Activated naive CD8-positive, alpha-beta T cell treated with anti-CD3 and anti-CD28 coated beads for 36 hours (primary cell): ENCODE measurements at places on chromosomes 11 and 22. TPM values are rescaled to one million over a fixed set of nuclear protein-coding genes. Genes with fewer than 3 reads are reported as not detected.

- H3K4me1 ChIP-seq, result no peaks in the 10 kb centered on the region
- no peaks in the 10 kb centered on the region for H3K36me3 ChIP-seq
- H3K27me3 ChIP-seq, result no peaks in the 10 kb centered on the region
- H3K27ac ChIP-seq, result no peak overlapping the region
- DNase-seq, result no peak
- H3K4me3 ChIP-seq, result no peak overlapping the region
These were observed 80.1 kb downstream of the INSC start for GRCh38 chr11:15194671-15195415.

GRCh38 chr11:121029813-121030445, 6.0 kb downstream of the TBCEL start:
- peaks cover 38% of the 10 kb centered on the region for H3K4me1 ChIP-seq
- no peak overlapping the region for H3K27ac ChIP-seq
- no peak overlapping the region for H3K4me3 ChIP-seq
- no peak for DNase-seq

DNA sequence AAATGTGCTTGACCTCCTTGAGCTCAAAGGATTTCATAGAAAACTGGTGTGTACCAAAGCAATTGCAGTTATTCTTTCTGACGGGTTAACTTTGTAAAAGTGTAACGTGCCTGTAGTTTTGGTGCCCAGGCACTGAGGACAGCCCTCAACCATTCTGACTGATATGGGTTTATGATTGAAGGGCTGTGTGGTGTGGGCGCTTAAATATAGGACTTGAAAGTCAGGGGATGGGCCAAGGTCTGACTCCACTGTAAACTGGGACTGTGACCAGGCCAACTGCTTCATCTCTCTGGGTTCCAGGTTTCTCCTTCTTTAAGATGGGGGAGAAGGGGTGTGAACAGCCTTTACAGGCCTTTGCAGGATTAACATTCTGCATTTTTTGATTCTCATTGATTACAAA, 191.1 kb upstream of the ARHGAP20 start:
- H3K4me3 ChIP-seq, result no peak overlapping the region
- H3K4me1 ChIP-seq, result peaks cover 11% of the 10 kb centered on the region

DNA sequence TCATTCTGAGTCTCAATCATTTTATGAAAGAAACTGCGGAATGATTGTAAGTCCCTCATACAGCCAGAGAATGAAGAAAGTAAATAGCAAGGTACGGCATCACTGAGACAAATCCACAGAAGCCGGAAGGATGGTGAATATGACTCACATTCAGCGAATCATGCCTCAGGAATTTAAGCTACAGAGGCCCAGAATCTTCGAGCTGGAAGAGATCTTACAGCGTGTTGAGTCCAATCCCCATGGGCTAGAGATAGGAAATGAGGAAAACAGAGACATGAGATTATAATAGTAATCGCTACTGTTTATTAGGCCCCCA, 173.2 kb downstream of the KIF18A start:
- H3K4me3 ChIP-seq, result no peak overlapping the region
- H3K36me3 ChIP-seq, result no peaks in the 10 kb centered on the region
- H3K4me1 ChIP-seq, result no peaks in the 10 kb centered on the region
- DNase-seq, result no peak
- no peak overlapping the region for H3K27ac ChIP-seq

Gene ATM
- total RNA-seq, result 65.7 TPM

Gene WEE1
- total RNA-seq, result 47.5 TPM

DNA sequence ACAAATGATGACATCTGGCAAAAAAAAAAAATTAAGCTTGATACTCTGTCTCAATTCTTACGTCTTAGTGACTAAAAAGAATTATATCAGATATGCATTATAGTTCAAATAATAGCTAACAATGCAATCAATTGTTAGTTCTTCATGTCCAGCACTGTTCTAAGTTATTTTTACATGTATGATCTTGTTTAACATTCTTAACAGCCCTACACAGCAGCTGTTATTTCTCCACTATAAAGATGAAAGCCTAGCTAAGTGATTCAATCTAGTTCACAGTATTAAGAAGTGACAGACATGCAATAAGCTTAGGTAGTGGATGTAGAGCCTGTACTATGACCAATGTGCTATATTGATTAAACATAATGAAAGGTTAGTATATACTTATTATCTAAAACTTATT, 4.1 kb downstream of the ZNF214 start:
- H3K36me3 ChIP-seq, result no peaks in the 10 kb centered on the region
- H3K4me3 ChIP-seq, result no peak overlapping the region
- H3K27me3 ChIP-seq, result peaks cover 38% of the 10 kb centered on the region
- DNase-seq, result no peak
- H3K4me1 ChIP-seq, result peaks cover 6% of the 10 kb centered on the region
- no peak overlapping the region for H3K27ac ChIP-seq

DNA sequence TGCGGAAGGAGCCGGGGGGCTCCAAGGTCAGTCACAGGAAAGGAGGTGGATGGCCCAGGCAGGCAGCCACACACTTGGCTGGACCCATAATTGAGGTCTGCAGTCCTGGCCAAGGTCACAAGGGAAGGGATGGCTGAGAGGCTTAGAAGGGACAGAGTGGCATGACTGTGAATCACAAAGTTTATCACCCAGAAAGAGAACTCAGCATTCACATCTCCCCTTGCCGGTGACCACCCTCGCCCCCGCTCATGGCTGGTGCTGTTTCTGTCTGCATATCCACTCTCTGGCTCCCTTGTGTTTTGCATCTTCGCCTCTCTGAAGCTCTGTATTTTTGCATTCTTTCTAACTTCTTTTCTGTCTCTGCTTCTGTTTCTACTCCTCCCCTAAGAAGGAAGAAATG, 117.5 kb downstream of the FEZ1 start:
- H3K36me3 ChIP-seq, result no peaks in the 10 kb centered on the region
- peaks cover 28% of the 10 kb centered on the region for H3K27me3 ChIP-seq
- DNase-seq, result no peak
- no peak overlapping the region for H3K27ac ChIP-seq
- H3K4me3 ChIP-seq, result no peak overlapping the region
- H3K4me1 ChIP-seq, result peaks cover 3% of the 10 kb centered on the region

DNA sequence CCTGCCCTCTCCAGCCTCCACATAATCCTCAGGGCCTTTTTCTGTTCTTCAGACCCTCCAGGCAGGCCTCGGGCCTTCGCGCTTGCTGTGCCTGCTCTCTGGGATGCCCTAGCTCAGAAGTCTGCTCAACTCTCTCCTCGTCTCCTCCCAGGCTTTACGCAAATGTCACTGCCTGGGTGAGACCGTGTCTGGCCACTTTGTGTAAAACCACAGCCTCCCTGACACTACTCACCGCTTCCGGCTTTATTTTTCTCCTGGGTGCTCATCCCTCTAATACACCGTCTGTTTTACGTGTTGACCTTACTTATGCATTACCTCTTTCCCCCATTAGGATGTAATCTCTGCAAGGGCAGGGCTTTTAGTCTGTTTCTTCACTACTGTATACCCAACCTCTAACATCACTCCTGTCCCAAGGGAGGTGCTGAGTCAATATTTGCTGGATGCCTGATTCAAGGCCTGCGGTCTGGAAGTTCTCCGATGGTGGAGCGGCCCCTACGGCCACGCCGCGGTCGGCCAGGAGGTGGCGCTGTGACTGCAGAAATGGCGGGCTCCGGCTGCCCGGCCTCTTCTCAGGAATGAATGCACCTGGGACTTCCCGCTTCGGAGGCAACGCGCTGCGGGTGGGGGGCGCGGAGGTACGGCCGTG, 58.2 kb upstream of the THY1 start:
- no peaks in the 10 kb centered on the region for H3K4me1 ChIP-seq
- H3K27ac ChIP-seq, result no peak overlapping the region
- H3K4me3 ChIP-seq, result no peak overlapping the region
- peak; percentile 79 for DNase-seq
- no peaks in the 10 kb centered on the region for H3K36me3 ChIP-seq

- H3K4me1 ChIP-seq, result no peaks in the 10 kb centered on the region
- H3K4me3 ChIP-seq, result no peak overlapping the region
- no peaks in the 10 kb centered on the region for H3K36me3 ChIP-seq
- H3K27ac ChIP-seq, result no peak overlapping the region
- no peak for DNase-seq
These were observed 18.1 kb downstream of the IZUMO1R start for GRCh38 chr11:94322501-94322900.

Gene CEP126
- total RNA-seq, result 1.9 TPM

GRCh38 chr11:95585069-95585751, 204.4 kb downstream of the FAM76B start:
- H3K27me3 ChIP-seq, result no peaks in the 10 kb centered on the region
- no peak overlapping the region for H3K4me3 ChIP-seq
- peaks cover 3% of the 10 kb centered on the region for H3K36me3 ChIP-seq
- no peak for DNase-seq

DNA sequence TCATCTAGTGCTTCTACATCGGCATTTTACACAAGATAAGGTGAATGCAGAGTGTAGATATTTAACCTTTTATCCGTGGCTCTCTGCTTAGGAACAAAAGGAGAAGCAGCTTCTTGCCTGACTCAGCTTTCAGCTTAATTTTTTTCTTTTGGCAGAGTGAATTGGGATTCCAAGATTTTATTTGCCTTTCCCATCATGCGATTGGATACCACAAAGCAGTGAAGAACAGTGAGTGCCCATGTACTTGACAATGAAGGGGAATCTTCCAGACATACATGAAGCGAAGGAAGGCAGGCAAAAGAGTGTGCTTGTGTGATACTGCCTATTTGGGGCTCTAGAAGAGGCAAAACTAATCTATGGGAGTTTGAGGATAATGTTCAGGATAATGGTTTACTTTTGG, 17.0 kb upstream of the CHKA start:
- peaks cover 9% of the 10 kb centered on the region for H3K4me1 ChIP-seq
- no peak for DNase-seq
- no peak overlapping the region for H3K4me3 ChIP-seq
- H3K27me3 ChIP-seq, result peaks cover 10% of the 10 kb centered on the region

DNA sequence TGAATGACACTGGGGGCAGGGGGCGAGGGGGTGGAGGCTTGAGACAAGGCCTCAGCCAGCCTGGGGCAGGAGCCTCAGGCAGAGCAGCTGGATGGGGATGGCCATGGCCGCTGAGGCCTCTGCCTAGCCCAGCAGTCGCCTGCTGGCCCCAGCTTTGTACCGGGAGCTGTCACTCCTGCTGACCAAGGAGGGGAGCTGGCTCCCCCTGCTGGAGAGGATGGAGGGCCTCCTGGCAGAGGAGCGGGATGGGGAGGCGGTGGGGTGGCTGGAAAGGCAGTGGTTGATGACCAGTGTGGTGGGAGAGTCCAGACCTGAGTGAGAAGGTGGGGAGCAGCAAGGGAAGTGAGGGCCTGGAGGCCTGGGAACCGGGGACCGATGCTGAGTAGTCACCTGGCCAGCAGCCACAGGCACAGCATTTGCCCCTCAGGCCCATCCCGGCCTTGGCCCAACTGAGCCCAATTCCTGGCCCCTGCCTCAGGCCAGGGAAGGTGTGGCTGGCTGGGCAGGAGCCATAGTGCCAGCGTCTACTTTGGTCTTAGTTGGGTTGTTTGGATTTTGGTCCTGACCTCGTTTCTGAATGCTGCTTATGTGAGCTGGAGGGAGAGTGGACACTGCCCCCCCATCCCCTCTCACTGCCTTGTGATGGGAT, 6.0 kb upstream of the SUSD2 start:
- H3K36me3 ChIP-seq, result peaks cover 2% of the 10 kb centered on the region
- H3K4me3 ChIP-seq, result no peak overlapping the region
- peaks cover 3% of the 10 kb centered on the region for H3K4me1 ChIP-seq
- DNase-seq, result peak; percentile 65
- no peaks in the 10 kb centered on the region for H3K27me3 ChIP-seq
- H3K27ac ChIP-seq, result no peak overlapping the region

GRCh38 chr11:46826310-46827044, 19.6 kb downstream of the CKAP5 start:
- no peaks in the 10 kb centered on the region for H3K36me3 ChIP-seq
- peak overlapping the region; percentile 69 for H3K4me3 ChIP-seq
- DNase-seq, result peak; percentile 83
- no peaks in the 10 kb centered on the region for H3K27me3 ChIP-seq
- no peak overlapping the region for H3K27ac ChIP-seq

DNA sequence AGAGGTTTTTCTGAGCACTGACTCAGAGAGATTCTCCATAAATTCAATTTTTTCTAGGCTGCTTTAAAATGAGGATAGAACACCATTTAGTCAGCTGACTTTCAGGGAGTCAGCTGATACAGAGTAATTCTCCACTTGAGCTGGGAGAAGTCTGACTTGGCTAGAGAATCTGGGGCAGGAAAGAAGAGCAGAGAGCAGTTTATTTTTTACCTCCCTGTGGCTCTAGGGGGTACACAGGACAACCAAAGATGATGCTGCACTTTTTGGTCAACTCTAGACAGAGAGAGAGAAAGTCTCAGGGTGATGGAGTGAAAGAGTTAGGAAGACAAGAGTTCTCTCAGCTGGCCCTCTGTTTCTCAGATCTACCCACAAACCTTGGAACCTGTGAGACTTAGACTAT, 67.3 kb upstream of the EED start:
- no peaks in the 10 kb centered on the region for H3K27me3 ChIP-seq
- no peak overlapping the region for H3K4me3 ChIP-seq
- no peaks in the 10 kb centered on the region for H3K36me3 ChIP-seq
- peaks cover 15% of the 10 kb centered on the region for H3K4me1 ChIP-seq
- DNase-seq, result no peak
- peak overlapping the region; percentile 1 for H3K27ac ChIP-seq

DNA sequence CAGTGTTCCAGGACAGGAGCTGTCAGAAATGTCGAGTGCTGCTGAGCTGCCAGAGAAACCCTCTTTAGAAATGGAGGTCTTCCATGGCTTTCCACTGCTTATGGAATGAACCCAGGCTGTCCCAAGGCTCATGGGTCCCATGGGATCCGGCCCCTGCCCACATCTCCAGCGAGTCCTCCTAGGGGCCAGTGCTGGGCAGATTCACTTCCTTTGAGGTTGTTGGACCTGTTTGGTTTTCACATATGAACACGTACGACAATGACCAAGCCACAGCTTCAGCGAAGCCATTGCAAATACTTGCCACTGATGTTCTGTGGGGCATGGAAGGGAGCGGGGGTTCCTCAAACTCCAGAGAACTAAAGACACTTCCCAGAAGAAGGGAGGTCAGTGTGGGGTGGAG, 483.3 kb downstream of the TBC1D22A start:
- no peak overlapping the region for H3K27ac ChIP-seq
- no peak overlapping the region for H3K4me3 ChIP-seq
- peaks cover 35% of the 10 kb centered on the region for H3K27me3 ChIP-seq

- DNase-seq, result no peak
- H3K36me3 ChIP-seq, result no peaks in the 10 kb centered on the region
- no peaks in the 10 kb centered on the region for H3K4me1 ChIP-seq
- no peaks in the 10 kb centered on the region for H3K27me3 ChIP-seq
- H3K4me3 ChIP-seq, result no peak overlapping the region
These were observed 339.1 kb downstream of the GUCY1A2 start for GRCh38 chr11:106679181-106679580.

- DNase-seq, result no peak
- H3K36me3 ChIP-seq, result peaks cover 20% of the 10 kb centered on the region
- H3K27me3 ChIP-seq, result no peaks in the 10 kb centered on the region
- H3K27ac ChIP-seq, result peak overlapping the region; percentile 86
- H3K4me1 ChIP-seq, result peaks cover 84% of the 10 kb centered on the region
- H3K4me3 ChIP-seq, result peak overlapping the region; percentile 61
These were observed 42.2 kb downstream of the UBASH3B start for GRCh38 chr11:122697636-122698167.

GRCh38 chr11:61928606-61929005, 11.2 kb upstream of the RAB3IL1 start:
- H3K27ac ChIP-seq, result no peak overlapping the region
- H3K4me1 ChIP-seq, result no peaks in the 10 kb centered on the region
- no peaks in the 10 kb centered on the region for H3K36me3 ChIP-seq
- no peak overlapping the region for H3K4me3 ChIP-seq
- peaks cover 10% of the 10 kb centered on the region for H3K27me3 ChIP-seq

GRCh38 chr22:45455212-45455611, 41.7 kb downstream of the RIBC2 start:
- no peaks in the 10 kb centered on the region for H3K36me3 ChIP-seq
- H3K4me1 ChIP-seq, result no peaks in the 10 kb centered on the region
- H3K27me3 ChIP-seq, result peaks cover 9% of the 10 kb centered on the region
- DNase-seq, result no peak
- H3K27ac ChIP-seq, result no peak overlapping the region

- no peak overlapping the region for H3K27ac ChIP-seq
- no peaks in the 10 kb centered on the region for H3K4me1 ChIP-seq
- no peak for DNase-seq
These were observed 170.1 kb downstream of the GRIK4 start for GRCh38 chr11:120681434-120682331.
